ENCODE measurements at places on chromosomes 1 and 21.
A peak's percentile ranks its signal among the peaks of the same experiment; 100 is the strongest.

- no peak for DNase-seq
Observed at GRCh38 chr1:239112101-239112935, 274.1 kb upstream of the CHRM3 start.

DNA sequence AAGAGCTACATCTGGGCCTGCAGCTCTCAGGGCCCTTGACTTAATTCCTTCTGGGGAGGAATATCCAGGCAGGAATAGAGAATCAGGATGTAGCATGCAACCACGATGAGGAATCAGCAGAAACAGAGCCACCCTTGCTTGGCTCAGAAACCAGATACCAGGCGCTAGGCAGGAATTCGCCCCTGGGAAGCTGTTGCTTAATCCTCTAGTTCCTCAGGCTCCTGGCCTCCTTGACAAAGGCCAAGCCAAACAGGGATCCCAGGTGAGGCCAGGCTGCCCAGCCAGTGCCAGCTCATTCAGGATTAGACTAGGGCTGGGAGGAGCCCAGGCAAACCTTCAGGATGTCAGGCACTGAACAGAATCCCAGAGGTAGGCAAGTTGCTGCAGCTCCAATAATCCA, 48.2 kb upstream of the IRF2BP2 start:
- no peak for DNase-seq

GRCh38 chr1:50959303-50959912, 659 bp downstream of the FAF1 start:
- DNase-seq = no peak

DNA sequence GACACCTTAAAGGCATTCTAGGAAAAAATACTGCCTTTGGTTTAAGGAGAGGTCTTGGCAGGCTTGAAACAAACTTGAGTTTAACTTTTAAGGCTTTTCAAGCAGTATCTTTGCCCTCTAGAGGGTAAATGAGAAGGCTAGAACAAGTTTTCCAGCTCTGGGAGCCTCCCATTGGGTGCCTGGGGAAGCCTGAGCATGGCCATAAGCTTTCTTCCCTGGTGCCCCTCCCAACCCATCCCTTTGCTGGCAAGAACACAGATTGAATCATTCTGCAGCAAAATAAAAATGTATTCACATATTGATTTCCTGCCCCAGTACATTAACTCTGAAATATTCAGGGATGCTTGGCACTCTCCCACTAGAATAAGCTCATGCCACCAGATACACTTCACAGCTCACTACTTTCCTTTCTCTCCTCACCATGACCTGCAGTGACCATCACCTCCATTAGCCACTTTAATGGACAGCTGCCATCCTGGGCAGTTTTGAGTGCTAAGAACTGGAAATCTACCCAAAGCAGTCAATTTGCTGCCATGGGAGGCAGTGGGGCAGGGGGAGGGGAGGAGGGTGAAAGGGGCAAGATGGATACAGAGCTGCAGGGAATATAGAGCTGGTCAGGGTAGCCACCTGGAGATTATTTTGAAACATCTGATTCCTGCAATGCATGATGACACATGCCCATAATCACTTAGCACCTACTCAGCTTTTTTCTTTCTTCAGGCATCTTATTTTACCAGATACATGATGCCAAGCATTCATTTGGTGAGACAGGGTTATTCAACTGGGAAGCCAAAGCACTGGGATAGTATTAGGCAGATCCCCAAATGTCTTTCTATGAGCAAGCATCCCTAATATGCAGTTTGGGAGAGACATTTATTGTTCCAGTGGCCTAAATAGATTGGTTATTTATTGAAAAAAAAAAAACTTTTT, 140.6 kb downstream of the SYT2 start:
- no peak for DNase-seq

- DNase-seq = no peak
Observed at GRCh38 chr21:16330082-16330907, 600.5 kb downstream of the USP25 start.

GRCh38 chr1:93427656-93428055, 20.3 kb upstream of the FNBP1L start:
- DNase-seq = no peak

DNA sequence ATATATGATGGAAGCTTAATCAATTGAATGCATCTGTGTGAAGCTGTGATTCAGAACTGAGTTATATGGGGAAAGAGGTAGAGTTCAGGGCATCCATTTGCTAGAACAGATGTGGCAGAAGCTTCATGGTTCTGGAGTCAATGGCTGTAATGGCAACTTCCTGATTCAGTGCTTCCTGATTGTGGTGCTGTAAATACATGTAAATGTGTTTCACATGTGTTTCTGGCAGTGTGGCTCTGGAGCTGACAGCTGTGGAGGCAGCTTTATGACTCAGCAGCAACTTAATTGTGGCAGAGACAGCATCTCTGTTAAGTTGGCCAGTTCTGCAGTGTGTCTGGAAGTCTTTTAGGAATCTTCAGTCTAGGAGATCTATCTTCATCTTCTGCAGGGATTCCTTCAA, 226.6 kb upstream of the ZRANB2 start:
- no peak for DNase-seq

GRCh38 chr1:53584777-53585107, 125.5 kb downstream of the DMRTB1 start:
- DNase-seq = no peak

- DNase-seq = no peak
Observed at GRCh38 chr1:223707256-223708000, 4.9 kb upstream of the CAPN2 start.

DNA sequence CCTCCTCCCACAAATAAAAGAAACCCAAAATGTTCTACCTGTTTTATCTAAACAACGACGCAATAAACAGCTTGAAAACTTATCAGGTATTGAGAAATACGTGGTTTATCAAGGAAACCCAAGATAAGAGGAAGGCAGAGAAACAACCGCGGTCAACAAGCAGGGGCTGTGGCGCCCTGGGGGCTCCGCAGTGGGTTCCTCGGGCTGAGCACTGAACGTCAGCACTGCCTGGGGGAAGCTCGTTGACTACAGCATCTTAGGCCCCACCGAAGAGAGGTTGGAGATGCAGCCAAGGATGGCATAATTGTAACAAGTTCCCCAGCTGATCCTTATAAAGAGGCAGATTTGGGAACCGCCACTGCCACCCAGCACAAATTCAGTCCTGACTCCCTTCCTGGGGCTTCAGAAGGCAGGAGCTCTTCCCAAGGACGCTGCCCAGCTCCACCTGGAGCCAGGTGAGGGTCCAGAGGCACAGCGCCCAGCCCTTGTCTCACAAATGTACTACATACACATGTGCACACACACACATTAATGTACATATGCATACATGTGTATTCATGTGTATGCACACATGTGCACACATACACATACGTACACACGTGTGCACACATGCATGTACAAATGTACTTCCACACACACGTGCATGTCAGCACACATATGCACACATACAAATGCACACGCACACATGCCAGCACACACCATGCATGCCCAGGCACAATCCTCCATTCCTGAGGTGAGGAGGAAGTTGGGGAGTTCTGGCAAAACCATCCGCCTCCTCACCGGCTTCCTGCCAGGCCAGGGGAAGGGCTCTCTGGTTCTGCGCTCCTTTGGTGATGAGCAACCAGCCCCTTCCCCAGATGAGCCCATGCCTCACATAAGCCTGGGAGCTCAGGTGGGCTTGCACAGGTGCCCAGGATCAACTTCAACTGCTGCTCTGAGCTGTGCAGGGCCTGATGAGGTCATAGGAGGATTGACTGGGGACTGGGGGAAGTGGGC, 251.1 kb downstream of the NPHP4 start:
- no peak for DNase-seq

DNA sequence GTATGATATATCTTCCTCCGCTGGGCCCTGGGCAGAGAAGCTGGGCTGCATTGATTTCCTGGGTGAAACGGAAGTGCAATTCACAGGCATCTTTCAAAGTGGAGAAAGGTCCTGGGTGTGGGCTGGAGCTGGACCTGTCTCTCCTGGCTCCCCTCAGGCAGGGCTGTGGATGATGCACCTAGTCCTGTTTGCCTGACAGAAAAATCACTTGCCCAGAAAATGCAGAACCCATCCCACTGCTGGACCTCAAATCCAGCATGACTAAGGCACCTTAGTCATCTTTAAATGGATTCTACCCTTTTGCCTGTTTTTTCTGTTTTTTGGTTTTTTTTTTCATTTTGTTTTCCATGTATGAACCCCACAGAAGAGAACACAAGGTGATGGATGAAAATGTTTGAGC, 49.7 kb downstream of the MYSM1 start:
- DNase-seq = no peak

DNA sequence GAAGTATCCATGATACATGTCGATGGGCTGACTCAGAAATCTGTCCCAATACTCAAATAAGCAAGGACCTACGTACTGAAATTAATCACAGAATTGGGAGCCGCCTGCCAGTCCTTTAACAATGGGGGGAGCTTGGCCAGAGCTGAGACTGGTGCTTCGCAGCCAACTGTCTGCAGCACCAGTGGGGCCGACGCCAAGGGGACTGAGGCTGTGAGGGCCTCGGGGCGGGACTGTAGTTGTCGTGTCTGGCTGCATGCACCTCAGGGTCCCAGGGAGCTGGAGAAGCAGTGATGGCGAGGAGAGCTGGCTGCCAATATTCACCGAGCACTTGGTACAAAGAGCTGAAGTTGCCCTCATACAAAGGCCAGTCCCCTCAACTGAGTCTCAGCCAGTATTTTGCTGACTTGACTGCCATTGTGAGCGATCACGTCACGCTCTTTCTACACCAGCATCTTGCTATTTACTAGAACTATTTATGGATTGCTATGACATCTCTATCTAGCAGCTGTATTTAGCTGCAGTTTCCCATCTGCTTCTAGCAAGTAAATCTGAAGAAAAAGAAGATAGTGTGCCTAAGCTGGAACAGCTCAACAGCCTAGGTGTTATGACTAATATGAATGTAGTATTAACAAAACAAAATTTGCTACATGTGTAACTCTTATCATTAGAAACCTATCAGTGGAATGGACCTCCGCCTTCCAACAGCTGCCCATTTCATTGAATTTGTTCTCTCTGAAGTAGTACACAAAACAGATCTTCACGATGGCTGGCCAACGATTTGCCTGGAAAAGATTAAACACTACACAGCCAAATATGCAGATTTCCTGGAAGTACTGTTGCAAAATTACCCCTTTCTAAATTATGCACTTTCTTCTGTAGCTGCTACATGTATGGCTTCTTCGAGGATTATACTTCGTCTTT, 29.1 kb downstream of the EVI5 start:
- DNase-seq = no peak

- no peak for DNase-seq
Observed at GRCh38 chr1:173702736-173703135, 12.0 kb upstream of the KLHL20 start.

DNA sequence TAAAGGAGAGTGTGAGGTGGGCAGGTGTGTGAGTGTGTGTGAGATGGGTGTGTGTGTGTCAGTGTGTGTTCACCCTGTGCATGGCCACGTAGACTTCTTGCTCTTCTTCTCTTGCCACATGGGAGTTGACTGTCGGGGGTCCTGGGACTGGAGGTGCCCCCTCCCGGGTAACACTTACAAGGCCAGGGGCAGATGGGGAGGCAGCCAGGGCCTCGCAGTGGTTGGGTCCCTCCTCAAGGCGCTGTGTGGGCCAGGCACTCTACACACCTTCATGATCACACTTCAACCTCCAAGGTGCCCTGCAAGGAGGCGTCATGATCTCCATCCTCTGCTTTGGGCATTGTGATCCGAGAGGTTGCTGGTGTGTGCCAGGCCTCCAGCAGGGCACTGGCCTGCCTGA, 2.3 kb downstream of the PLA2G2F start:
- DNase-seq = no peak

- no peak for DNase-seq
Observed at GRCh38 chr21:16552880-16553279, 823.1 kb downstream of the USP25 start.

GRCh38 chr1:1170215-1171091, 3.2 kb upstream of the TTLL10 start:
- no peak for DNase-seq

DNA sequence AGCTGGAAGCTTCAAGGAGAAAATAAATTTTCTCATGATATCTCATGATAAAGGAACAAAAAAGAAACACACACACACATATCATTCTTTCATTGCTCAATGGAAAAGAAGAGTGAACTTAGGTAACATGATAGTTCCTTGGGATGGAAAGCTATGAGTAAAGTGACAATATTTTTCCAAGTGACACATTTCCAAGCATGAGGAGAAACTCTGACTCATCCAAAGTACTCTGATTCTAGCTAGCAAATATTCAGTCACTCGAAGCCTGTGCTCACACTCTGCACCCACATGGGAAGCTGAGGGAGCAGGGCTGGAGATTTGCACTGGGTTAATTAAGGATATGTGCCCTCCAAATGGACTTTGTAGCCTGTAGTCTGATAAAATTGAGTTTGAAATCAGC, 222.4 kb downstream of the LRRC40 start:
- no peak for DNase-seq

DNA sequence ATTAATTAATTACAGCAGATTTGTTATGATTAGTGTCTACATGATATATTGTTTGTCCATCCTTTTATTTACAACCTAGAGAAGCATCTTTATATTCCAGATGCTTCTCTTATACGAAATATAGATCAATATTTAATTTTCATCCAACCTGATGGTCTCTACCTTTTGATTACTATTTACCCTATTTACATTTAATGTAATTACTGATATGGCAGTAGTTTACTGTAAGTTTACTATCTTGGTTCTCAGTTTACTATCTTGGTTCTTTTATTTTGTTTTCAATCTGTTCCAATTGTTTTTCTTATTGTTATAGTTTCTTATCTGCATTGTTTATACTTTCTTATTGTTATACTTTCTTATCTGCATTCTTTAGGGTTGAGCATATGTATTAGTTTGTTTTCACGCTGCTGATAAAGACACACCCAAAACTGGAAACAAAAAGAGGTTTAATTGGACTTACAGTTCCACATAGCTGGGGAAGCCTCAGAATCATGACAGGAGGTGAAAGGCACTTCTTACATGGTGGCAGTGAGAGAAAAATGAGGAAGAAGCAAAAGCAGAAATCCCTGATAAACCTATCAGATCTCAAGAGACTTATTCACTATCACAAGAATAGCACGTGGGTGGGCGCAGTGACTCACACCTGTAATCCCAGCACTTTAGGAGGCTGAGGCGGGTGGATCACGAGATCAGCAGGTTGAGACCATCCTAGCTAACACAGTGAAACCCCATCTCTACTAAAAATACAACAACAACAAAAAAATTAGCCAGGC, 28.9 kb downstream of the FAF1 start:
- no peak for DNase-seq

DNA sequence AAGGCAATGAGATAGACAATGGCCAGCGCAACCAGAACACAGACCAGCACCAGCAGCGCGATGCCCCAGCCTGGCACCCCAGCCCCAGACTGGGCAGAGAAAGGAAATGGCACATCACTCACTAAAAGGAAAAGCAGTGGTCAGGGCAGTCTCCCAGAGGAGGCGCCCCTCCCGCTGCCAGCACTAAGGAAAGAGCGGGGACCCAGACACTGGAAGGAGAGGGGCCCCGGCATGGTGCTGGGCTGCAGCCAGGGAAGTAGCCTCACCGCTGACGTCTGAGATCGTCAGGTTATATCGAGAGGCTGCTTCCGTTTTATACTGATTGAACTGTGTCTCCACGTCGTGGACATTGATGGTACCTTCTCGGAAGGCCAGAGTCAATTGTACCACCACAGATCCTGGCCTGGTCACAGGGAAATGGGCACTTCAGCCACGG, 13.8 kb downstream of the TRIM46 start:
- peak; percentile 24 for DNase-seq

- no peak for DNase-seq
Observed at GRCh38 chr1:54315099-54315498, 91.1 kb downstream of the SSBP3 start.
